ENCODE measurements at places on chromosomes 2 and 18.

GRCh38 chr2:24920809-24921441, 888 bp upstream of the ADCY3 start:
- no peak for DNase-seq

- no peak for DNase-seq
Observed at GRCh38 chr2:126981476-126981875, 82.8 kb downstream of the TEX51 start.

- no peak for DNase-seq
Observed at GRCh38 chr18:66638856-66639629, 35.2 kb upstream of the CDH19 start.

- DNase-seq, result no peak
Observed at GRCh38 chr2:212914392-212914791, 237.0 kb downstream of the IKZF2 start.

DNA sequence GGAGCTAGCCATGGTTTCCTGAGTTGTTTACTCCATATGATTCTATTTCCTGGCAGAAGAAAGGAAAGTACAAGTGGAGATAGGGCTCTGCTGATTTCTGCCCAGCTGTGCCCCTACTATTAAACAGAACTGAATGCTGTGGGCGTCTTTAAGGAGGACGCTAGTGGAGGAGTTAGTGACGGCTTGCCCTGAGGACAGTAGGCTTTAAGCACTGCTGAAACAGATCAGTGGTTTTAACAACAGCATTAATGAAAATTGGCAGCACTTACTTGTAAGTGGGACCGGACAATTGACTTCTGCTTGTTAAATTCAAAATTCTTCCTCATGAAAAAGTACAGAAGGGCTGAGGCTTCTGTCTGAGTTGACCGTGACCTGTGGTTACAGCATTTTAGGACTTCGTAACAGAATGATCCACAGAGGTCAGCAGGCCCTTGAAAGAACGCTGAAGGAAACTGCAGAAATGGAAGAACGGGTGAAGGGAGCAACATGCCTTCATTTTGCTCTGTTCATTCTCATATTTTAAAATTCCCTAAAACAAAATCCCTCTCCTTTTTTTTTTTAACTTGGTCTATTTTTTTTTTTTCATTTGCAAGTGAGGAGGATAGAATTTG, 80.6 kb upstream of the CCDC195 start:
- no peak for DNase-seq

Data from T-helper 9 cell (primary cell).